ENCODE measurements at places on chromosomes 7 and 10. TPM values are rescaled to one million over a fixed set of nuclear protein-coding genes. Genes with fewer than 3 reads are reported as not detected.

The LRIT1 gene
- total RNA-seq: not detected

The OR2A12 gene
- not detected for total RNA-seq

The HYAL4 gene
- total RNA-seq: 0.14 TPM

The C10orf62 gene
- total RNA-seq: not detected

The TRPV6 gene
- total RNA-seq: not detected

The PNLIP gene
- total RNA-seq: not detected

The WDR86 gene
- 5.6 TPM for total RNA-seq

The CPVL gene
- 4.5 TPM for total RNA-seq

The CLRN3 gene
- not detected for total RNA-seq

Measured in CD4-positive, alpha-beta T cell (primary cell).